ENCODE measurements at places on chromosomes 3 and 15. TPM values are rescaled to one million over a fixed set of nuclear protein-coding genes. Genes with fewer than 3 reads are reported as not detected.
A peak's percentile ranks its signal among the peaks of the same experiment; 100 is the strongest.

DNA sequence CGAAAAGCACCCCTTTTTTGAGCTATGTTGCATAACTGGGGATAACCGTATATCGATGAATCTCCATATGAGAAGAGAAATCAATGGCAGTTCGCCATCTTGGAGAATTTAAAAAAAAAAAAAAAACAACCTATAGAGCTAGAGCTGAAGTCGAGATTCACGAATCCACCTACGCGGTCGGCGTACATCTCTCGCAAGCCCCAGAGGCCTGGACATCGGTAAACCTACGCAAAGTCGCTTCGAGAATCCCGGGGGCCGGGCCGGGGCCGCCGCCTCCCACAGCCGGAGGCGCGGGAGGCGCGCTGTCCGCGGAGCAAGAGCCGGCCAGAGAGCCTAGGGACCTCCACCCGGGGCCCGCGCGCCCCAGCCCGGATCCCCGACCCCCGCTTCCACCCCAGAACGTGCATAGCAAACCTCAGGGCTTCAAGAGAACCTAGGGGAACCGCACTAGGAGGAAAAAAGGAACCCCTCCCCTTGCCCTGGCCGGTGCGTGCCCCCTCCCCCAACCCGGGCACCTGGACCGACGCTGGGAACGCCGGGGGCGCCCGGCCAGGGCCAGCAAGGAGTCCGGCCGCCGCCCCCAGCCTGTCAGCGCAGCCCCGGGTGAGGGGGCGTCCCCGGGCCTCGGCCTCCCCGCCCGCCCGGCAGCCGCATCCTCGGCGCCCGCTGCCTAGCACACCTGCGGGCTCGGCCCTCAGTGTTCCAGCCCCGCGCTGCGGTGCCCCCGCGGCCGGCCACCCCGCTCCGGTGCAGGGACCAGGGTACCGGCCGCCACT lies 567 bp downstream of the PFN2 start:
- no peaks in the 10 kb centered on the region for H3K36me3 ChIP-seq
- DNase-seq: peak; percentile 83
- H3K4me3 ChIP-seq: peak overlapping the region; percentile 77

GRCh38 chr3:191358929-191359328 lies 28.6 kb upstream of the UTS2B start:
- H3K36me3 ChIP-seq: peaks cover 6% of the 10 kb centered on the region
- no peak overlapping the region for H3K27ac ChIP-seq
- no peak for DNase-seq
- no peak overlapping the region for H3K4me3 ChIP-seq
- no peaks in the 10 kb centered on the region for H3K27me3 ChIP-seq

- H3K36me3 ChIP-seq: peaks cover 30% of the 10 kb centered on the region
- DNase-seq: no peak
- H3K4me1 ChIP-seq: peaks cover 54% of the 10 kb centered on the region
- no peak overlapping the region for H3K4me3 ChIP-seq
- H3K27me3 ChIP-seq: no peaks in the 10 kb centered on the region
Measured at GRCh38 chr3:18641916-18642315, 216.8 kb upstream of the SATB1 start.

DNA sequence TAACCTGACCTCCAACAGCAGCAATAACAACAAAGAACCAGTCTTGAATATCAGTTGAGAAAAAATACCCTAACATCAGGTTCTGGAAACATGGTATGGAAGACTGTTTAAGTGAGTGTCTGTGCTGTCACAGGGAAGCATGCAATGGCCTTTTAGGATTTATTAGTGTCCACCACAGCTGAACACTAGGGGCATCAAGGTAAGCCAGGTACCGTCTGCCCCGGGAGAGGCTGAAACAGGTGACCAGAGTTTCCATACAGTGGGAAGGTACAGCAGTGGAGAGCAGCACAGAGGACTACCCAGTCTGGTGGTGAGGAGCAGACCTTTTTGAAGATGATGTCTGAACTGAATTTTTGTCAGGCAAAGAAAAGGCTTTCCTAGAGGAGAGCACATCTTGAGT lies 18.4 kb downstream of the ZDHHC23 start:
- no peaks in the 10 kb centered on the region for H3K27me3 ChIP-seq
- H3K4me1 ChIP-seq: peaks cover 7% of the 10 kb centered on the region
- H3K36me3 ChIP-seq: peaks cover 2% of the 10 kb centered on the region
- no peak overlapping the region for H3K4me3 ChIP-seq
- H3K27ac ChIP-seq: no peak overlapping the region

DNA sequence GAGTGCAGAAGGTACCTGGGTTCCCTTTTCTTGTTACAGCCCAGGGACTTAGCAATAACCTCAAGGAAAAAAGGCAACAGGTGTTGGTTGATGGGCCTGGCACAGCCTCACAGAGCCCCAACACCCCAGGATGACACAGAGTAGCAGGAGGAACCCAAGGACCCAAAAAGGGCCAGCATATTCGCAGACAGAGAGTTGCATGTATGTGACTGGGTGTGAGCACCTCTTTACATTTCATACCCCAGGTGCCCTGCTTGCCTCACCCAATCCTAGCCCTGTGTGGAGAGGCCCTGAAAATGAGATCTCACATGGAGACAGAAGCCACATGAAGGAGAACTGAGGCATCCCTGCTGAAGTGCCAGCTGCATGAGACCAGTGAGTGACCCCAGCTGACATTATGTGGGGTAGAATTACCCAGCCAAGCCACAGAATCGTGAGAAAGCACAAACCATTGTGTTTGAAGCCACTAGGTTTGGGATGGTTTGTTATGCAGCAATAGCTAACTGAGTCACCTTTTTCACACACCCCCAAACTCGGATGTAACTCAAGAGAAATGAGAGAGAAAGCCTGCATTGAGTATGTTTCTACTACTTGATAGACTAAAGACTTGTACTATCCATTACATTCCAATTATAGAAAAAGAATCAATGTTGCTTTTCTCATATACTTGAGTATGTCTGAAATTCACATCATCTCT lies 26.2 kb upstream of the HHATL start:
- H3K4me3 ChIP-seq: no peak overlapping the region
- DNase-seq: no peak
- H3K27ac ChIP-seq: no peak overlapping the region
- no peaks in the 10 kb centered on the region for H3K36me3 ChIP-seq
- no peaks in the 10 kb centered on the region for H3K4me1 ChIP-seq

- no peaks in the 10 kb centered on the region for H3K27me3 ChIP-seq
- DNase-seq: no peak
- H3K36me3 ChIP-seq: peaks cover 3% of the 10 kb centered on the region
- no peak overlapping the region for H3K4me3 ChIP-seq
- peaks cover 37% of the 10 kb centered on the region for H3K4me1 ChIP-seq
- no peak overlapping the region for H3K27ac ChIP-seq
Measured at GRCh38 chr3:112074006-112074405, 12.2 kb upstream of the C3orf52 start.

The TLR9 gene
- total RNA-seq: 0.59 TPM

- no peak overlapping the region for H3K4me3 ChIP-seq
- H3K36me3 ChIP-seq: no peaks in the 10 kb centered on the region
- H3K27me3 ChIP-seq: no peaks in the 10 kb centered on the region
- H3K27ac ChIP-seq: no peak overlapping the region
- DNase-seq: no peak
Measured at GRCh38 chr3:58066842-58067241, 58.6 kb downstream of the FLNB start.

The HYKK gene
- total RNA-seq: 2.7 TPM

DNA sequence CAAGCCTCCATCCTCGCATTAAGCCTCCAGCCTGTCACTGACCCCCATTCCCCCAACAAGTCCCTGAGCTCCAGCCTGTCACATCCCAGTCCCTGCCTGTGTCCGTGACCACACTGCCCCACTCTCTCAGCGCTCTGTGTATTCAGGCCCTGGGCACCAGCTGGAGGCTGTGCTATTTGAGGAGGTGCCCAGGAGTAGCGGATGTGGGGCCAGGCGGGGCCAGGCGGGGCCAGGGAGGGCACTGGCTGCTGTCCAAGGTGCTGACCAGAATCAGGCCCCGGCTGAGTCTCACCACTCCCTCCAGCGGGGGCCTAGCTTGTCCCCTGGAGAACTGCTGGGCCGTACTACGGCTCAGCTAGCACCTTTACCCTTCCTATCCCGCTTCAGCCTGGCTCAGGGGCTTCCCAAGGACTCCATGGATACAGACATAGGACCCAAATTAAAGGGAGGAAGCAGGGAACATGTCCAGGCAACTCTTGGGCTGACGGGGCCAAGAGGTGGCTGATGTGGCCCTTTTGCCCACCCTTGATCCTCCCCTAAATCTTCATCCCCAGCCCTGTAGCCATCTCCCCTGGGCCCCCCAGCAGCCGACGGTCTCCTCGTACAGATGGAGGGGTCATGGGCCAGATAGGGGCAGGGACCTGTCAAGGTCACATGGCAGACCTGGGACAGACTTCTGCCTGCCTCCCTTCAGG lies 1.1 kb downstream of the HHATL start:
- H3K36me3 ChIP-seq: no peaks in the 10 kb centered on the region
- peak; percentile 75 for DNase-seq
- H3K27ac ChIP-seq: peak overlapping the region; percentile 34
- H3K27me3 ChIP-seq: no peaks in the 10 kb centered on the region
- H3K4me3 ChIP-seq: no peak overlapping the region

GRCh38 chr3:196192036-196192523 lies 19.1 kb downstream of the ZDHHC19 start:
- H3K27ac ChIP-seq: peak overlapping the region; percentile 86
- H3K27me3 ChIP-seq: no peaks in the 10 kb centered on the region
- H3K4me1 ChIP-seq: peaks cover 48% of the 10 kb centered on the region
- peak overlapping the region; percentile 50 for H3K4me3 ChIP-seq
- DNase-seq: peak; percentile 78

- no peaks in the 10 kb centered on the region for H3K4me1 ChIP-seq
- no peaks in the 10 kb centered on the region for H3K27me3 ChIP-seq
- no peak overlapping the region for H3K27ac ChIP-seq
Measured at GRCh38 chr3:174270841-174271240, 588.3 kb upstream of the NAALADL2 start.

GRCh38 chr3:137998121-137999042 lies 11.6 kb upstream of the CLDN18 start:
- H3K27ac ChIP-seq: no peak overlapping the region
- peaks cover 23% of the 10 kb centered on the region for H3K27me3 ChIP-seq
- no peak for DNase-seq
- H3K36me3 ChIP-seq: no peaks in the 10 kb centered on the region
- H3K4me3 ChIP-seq: no peak overlapping the region

The HRH1 gene
- 2.3 TPM for total RNA-seq

The WHAMM gene
- 5.3 TPM for total RNA-seq

The UBAP1L gene
- total RNA-seq: 2.1 TPM

DNA sequence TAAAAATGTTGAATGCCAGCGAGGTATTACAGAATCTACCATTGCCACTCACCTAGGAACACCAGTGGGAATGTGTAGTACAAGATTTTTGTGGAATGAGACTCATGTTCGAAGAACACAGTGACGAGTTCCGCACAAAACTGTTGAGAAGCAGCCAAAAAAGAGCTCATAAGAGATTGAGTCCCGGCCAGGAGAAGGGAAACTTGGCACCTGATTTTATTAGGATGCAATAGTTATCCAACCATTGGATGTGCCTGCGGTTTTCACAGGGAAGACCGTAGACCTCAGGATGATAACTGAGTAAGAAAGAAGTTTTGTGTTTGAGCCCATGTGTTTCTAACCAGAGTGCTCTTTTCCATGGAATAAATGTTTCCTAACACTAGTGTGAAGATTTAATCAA lies 88.9 kb downstream of the PTPRG start:
- no peaks in the 10 kb centered on the region for H3K36me3 ChIP-seq
- no peak for DNase-seq
- H3K4me1 ChIP-seq: no peaks in the 10 kb centered on the region
- no peak overlapping the region for H3K4me3 ChIP-seq
- no peaks in the 10 kb centered on the region for H3K27me3 ChIP-seq

GRCh38 chr3:42758126-42758525 lies 14.9 kb downstream of the CCDC13 start:
- DNase-seq: no peak
- no peaks in the 10 kb centered on the region for H3K36me3 ChIP-seq
- H3K4me1 ChIP-seq: no peaks in the 10 kb centered on the region

DNA sequence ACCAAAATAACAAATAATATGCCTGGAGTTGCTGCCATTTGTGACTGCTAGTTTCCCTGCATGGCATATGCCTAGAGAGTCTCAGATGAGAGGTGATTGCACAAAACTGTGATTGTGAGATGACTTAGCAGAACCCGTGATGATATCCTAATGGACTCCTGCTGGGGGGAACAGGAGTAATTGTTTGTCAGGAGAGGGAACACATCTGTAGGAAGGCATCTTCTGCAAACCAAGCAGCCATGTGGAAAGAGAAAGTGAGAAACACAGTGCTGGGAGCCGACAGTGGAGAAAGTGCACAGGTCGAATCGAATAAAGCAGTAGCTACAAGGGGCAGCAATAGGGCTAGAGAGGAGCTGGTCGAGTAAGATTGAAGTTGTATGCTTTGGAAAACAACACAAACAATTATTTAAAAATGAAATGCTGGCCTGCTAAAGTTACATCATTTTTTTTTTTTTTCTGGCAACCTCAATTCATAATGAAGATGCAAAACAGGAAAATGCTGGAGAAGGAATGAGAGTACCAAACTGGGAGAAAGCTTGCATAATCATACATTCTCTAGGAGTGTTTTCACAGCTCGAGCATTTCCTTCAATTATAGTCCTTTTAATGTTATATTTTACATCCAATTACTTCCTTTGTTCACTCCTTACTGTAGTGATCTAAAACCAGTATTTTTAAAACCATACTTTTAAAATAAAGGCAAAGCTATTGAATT lies 494.2 kb upstream of the AGTR1 start:
- H3K27me3 ChIP-seq: no peaks in the 10 kb centered on the region
- H3K4me1 ChIP-seq: no peaks in the 10 kb centered on the region
- H3K4me3 ChIP-seq: no peak overlapping the region

GRCh38 chr15:25175789-25176615 lies 221.2 kb downstream of the SNRPN start:
- no peaks in the 10 kb centered on the region for H3K27me3 ChIP-seq
- H3K36me3 ChIP-seq: peaks cover 7% of the 10 kb centered on the region
- H3K27ac ChIP-seq: no peak overlapping the region
- H3K4me3 ChIP-seq: no peak overlapping the region
- peak; percentile 2 for DNase-seq
